ENCODE measurements at places on chromosomes 4 and X.

GRCh38 chr4:101961144-101961543, 170.6 kb downstream of the BANK1 start:
- DNase-seq: no peak

DNA sequence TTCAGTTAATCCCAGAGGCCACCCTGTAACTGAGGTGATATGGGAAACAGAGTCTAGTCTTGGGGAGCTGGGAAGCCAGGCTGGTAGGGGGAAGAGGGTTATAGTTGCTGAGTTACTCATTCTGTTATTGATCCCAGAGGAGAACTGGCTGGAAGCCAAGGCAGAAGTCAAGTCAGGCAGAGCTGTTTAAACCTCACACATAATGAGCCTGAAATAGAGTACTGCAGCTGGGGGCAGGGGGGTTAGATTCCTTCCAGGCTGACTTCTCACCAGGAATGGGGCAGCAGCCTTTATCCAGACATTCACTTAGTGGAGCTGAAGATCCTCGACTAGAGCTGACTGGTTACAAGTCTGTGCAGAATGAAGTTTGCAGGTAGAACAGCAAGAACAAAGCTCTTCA, 144.9 kb downstream of the C4orf33 start:
- DNase-seq: no peak

DNA sequence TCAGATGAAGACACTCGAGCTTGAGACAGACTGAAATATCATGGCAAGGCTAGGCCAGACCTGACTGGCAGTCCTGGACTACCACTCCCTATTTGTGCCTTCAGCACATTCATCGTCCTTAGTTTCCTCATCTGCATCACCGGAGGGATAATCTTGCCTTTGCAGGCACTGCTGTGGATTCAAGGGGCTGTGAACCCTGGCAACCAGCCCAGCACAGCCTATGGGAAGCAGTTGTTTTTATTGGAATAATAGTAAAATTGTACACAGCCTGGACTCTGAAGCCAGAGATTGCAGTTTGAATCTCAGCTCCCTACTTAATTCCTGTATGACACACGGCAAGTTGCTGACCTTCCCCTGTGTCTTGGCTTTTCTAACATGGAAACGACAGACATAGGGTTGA, 161.0 kb downstream of the NSUN7 start:
- DNase-seq: no peak

DNA sequence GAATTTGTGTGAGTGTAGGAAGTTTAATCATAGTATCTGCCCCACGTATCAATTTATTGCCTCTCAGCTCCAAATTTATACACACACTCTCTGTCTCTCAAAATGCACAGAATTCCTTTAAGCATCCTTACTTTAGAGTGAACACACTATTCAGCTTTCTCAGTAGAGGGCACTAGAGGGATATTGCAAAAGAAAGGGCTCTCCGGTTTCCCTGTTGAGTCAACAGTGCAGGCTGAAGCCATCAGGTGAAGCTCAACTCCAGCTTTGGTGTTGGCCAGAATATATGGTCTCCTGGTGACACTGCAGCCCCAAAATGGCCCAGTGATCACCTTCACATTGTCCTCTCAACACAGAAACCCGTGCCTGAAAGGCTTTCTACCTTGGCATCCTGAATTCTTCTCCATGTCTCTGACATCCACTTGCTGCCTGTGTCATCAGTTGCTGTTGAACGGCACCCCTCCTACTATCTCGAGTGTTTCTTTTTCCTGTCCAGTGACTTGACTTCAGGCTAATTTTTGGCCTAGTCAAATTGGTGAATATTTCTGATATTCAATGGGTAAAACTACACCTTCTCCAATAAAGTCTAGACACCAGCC, 670.5 kb downstream of the GABRG1 start:
- DNase-seq: peak; percentile 49

GRCh38 chrX:152136312-152136711, 2.1 kb downstream of the MAGEA10 start:
- DNase-seq: no peak

- DNase-seq: no peak
Measured at GRCh38 chr4:34202154-34202553, 2042.2 kb downstream of the ARAP2 start.

DNA sequence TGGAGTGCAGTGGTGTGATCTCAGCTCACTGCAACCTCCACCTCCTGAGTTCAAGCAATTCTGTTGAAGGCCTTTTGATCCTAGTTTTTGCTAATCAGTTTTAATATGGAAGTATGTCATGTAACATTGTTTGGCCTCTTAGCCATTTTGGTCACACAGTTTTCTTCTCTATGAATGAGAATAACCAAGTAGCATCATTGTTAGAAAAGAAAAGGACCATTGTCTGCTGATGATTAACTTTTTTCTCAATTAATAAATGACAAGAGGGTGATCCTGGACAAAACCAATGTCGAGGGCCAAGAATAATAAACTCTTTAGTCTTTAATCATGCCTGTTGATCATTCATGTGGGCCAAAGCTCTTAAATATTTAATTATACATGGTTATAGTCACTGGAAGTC, 289.3 kb upstream of the MAGEB2 start:
- no peak for DNase-seq

- peak; percentile 14 for DNase-seq
Measured at GRCh38 chrX:2894885-2895292, 34.2 kb downstream of the ARSD start.

DNA sequence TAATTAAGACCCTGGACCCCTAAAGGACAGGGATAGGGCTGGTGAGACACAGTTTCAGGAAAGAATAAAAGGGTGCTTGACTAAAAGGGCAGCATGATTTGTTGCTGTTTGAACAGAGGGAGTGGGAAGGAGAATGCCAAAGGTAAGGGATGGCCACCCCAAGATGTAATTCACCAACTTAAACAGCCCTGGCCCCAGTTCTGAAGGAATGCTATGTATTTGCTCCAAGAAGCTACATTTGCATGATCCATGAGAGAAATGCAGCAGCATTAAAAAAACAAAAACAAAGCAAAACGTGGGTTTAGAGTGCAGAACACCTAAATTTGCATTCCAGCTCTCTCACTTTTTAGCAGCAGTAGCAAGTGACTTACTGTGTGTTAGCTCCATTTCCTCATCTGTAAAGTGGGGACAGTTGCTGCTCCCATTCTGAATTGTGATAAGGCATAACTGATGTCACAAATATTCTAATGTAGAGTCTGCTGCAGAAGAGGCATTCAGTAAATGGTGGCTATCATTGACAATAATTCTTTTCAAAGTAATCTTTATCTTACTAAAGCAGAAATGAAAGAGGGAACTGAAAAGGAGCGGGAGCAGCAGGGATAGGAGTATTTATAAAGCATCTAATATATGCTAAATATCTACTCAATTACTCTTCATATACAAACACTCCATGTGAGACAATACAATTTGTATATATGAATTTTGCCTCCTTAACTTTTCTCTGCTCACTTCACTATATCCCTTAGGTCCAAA, 115.8 kb downstream of the PPARGC1A start:
- DNase-seq: no peak

- DNase-seq: no peak
Measured at GRCh38 chrX:150871341-150871811, 27.1 kb downstream of the CD99L2 start.

DNA sequence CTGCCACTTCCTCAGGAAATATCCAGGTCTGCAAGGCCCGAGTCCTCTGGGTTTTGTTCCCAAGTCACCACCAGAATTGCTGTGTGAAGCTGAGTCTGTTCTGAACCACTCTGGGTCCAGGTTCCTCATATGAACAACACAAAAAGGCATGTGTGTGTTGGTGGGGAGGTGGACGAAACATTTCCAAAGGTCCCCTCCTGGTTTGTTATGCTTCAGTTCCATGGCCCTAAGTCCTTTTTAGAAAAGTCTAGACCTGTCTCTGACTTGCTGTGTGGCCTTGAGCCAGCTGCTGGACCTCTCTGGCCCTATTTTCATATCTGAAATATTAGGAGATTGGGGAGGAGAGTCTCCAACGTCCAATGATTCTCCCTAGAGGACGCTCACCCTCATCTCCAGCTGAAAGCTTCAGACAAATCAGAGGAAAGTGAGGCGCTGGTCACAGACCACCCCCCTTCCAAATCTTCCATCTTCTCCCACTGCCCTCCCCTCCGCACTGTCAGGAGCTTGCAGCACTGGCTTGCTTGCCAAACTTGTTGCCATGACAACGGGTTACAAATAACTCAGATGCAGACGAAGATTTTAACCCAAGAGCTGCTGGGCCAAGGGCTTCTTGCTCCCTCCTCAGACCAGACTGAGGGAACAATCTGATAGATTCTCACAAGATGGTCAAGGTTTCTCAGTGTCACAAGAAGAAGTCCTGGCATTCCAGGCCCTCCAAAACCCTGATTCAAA, 64.5 kb downstream of the SMC1A start:
- no peak for DNase-seq

DNA sequence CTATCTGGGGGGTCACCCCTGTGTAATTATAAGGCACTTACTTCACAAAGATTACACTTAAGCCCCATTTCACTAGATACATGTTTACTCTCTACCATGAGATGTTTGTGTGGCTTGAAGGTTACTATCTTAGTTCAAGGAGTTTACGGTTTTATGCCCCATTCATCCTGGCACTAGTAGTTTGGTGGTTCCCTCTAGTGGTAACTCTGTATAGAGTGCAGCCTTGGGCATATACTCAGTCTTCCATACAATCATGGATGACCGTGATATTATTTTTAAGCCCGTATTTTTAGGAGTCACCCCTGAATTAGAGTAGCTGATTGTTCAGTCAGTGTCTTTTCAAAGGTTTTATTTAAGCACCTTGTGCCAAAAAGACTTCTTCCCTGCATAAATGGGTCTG, 109.9 kb upstream of the FAM47C start:
- DNase-seq: no peak

- DNase-seq: no peak
Measured at GRCh38 chr4:71830-72229, 18.7 kb downstream of the ZNF595 start.

DNA sequence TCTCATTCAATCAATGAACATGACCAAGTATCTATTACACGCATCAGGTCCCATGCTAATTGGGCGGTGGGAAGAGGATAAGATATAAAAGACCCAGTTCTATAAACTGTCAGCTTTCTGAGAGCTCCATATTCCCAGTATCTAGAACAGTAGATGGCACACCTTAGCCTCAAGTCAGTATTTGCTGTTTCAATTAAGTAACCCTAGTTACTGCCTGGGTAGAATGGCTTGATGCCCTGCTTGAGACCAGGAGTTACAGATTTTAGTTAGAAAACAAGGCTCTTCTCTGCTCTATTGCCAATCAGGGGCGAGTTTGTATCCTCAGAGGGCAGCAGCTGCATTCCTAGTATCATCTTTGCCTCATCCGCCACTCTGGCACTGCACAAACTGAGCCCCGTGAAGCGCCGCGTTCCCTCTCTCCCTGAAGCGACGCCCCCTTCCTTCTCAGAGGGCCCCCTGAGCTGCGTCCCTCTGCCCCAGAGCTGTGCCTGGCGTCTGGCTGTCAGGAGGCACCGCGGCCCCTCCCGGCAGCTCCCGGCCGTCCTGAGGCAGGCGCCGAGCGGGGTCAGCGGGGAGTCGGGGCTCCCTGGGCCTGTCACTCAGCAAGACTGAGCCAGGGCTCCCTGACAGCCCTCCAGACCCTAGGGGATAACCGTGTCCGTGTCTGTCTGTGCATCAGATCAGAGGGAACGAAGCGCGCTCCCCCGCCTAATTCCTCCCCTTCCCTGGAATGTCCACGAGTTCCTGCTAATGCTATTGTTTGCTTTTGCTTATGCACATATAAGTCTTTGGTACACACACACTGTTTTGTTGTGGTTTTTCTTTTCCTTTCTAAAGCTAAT, 212.4 kb upstream of the TTC29 start:
- DNase-seq: peak; percentile 88

GRCh38 chr4:183541010-183541751, 36.3 kb downstream of the ING2 start:
- DNase-seq: peak; percentile 52

- no peak for DNase-seq
Measured at GRCh38 chr4:53315300-53315699, 50.6 kb downstream of the SCFD2 start.

DNA sequence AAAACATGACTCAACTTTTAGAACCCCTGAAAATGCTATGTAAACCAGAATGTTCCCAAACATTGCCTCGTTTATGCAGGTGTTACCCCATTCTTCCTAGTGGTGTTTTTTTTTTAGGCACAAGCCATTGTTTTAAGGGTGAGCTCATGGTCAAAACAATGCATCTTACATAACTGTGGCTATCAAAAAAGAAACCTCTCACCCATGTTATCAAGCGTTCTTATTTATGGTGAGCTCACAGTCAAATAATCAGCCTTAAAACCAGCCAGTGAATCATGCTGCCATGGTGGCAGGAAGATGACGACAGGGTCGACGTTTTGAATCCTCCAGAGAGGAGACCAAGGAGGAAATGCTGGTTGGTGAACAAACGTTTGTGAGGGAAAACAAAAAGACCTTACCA, 195.2 kb downstream of the KDR start:
- no peak for DNase-seq

GRCh38 chr4:184756399-184756798, 22.5 kb upstream of the CENPU start:
- no peak for DNase-seq

GRCh38 chrX:12489341-12489740, 301.9 kb upstream of the PRPS2 start:
- DNase-seq: no peak

GRCh38 chr4:12445711-12446235, 1017.1 kb upstream of the HS3ST1 start:
- no peak for DNase-seq

GRCh38 chr4:182207830-182208396, 35.3 kb upstream of the TENM3 start:
- DNase-seq: no peak

DNA sequence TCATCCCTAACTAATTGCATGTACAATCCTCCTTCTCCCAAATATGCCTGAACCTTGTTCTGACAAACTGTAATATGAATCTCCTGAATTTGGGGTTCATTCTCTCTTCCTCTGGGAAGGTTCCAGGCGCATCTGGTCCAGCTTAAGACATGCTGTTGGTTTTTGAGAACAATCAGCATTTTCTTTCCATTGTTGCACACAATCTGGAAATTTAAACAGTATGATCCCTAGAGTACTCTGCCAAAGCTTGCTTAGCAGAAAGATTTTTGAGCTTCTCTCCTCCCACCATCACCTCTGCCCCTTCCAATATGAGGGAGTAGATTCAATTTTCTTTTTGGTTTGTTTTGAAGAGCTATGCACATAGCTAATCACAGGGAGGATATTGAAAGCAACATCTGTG, 50.1 kb downstream of the SRPX start:
- no peak for DNase-seq

GRCh38 chr4:12949719-12950490, 534.2 kb downstream of the RAB28 start:
- DNase-seq: no peak

DNA sequence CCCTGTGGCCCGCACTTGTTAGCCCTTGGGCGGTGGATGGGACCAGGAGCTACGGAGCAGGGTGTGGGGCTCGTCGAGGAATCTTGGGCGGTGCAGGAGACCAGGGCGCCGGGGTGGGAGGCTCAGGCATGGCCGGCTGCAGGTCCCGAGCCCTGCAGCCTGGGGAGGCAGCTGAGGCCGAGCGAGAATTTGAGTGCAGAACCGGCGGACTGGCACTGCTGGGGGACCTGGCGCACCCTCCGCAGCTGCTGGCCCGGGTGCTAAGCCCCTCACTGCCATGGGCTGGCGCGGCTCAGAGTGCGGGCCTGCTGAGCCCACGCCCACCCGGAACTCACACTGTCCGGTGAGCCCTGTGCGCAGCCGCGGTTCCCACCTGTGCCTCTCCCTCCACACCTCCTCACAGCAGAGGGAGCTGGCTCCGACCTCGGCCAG, 73.6 kb upstream of the TLL1 start:
- DNase-seq: no peak

All from retina (tissue), 1 donor.